AML-193 (cell line): ENCODE measurements at places on chromosomes 2 and 18.

DNA sequence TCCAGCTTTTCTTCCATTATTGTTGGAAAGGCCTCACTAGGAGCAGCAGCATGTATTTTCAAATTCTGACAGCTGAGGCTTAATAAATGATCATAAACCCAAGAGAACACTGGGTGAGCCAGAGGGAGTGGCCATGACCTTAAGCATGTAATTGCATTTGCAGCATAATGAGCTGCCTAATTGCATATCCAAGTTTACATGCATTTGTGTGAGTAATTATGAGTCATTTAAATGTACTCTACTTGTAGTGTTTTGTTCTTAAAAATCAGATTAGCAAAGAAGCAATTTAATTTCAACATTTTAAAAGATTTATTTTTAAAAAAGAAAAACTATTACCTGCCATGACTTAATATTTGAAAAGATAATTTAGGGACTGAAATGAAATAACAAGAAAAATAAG, 74.8 kb downstream of the NOL10 start:
- no peak for DNase-seq

DNA sequence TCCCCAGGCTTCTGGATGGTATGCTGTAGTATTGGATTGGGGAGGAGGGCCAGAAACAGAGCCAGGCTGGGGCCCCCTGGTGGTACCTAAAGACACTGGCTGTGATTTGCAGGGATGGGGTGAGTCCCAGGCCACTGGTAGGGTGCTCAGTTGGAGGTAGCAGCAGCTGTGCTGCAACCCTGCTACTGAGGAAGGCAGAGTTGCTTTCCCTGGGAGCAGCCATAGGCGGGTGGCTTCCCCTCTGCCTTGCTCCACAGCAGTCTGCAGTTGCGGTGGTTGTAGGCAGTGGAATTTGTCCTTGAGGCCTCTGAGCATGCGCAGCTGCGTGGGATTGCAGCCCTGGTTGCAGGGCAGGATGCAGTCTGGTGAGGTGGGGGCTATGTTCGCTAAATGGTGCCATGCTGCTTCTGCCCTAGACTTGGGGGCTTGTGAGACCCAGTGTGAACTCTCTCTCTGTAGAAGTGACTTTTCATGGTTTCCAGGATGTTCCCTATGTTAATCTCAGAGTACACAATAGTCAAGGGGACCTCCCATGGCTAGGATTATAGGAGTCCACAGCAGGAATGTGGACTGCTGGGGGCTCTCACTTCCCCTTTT, 443.5 kb downstream of the XIRP2 start:
- DNase-seq = no peak

DNA sequence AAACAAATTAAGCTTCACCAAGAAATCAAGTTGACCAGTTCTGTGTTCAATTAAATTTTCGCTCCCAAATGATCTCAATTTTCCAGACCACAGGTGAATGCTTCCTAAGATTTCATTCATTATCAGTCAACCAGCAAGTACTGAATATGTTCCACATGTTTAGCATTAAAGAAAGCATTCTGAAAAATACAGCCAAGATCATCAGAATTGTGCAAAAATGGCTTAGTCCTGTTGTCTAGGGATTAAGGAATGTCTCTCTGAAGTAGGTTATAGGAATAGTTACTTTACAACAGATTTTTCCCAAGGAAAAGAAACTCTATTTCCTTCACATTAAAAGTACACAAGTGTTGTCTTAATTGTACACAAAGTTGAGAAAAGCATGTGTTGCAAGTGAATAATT, 69.2 kb downstream of the NRXN1 start:
- no peak for DNase-seq

DNA sequence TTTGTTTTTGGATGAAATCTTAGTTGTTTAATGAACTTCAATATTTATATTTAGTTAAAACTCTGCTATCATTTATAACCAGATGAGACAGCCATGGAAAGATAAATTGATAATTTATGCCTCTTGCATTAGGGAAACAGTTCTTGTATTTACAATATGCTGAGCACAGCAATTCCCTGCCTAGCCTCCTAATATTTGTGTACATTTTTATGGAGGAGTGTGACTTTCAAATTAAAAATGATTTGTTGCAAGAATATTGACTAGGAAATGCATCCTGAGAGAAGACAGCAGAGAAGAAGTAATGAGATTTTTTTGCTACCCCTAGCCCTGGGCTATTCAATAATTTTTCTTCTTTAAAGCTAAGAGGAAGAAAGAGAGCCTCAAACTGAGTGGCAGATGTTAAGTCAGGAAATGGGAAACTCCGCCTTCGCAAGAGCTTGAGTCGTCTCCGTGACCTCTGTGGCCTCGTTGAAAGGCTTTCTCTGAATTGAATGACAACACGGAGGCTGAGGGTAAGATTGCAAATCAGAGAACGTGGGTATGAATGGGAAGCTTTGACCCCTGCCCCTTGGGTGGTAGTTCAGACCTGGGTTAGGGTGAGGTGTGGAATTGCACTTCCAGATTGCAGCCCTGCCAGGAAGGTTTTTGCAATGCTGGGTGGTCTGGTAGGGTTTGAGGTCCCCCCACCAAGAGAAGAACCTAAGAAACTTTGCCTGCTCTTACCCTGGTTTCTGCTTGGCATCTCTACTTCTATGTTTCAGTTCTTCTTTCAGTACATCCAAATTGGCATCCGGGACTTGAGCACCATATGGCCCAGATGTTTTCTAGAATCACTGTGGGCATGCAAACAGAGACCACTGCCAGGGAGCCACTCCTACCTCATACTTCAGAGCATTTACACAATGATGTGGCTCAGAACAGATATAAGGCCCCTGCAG, 210.3 kb upstream of the RBMS1 start:
- DNase-seq = peak; percentile 85

- DNase-seq = no peak
Measured at GRCh38 chr2:16393500-16394071, 272.0 kb downstream of the CYRIA start.

GRCh38 chr2:113686537-113686936, 59.5 kb downstream of the RABL2A start:
- no peak for DNase-seq
